ENCODE measurements at places on chromosomes 16 and 17. TPM values are rescaled to one million over a fixed set of nuclear protein-coding genes. Genes with fewer than 3 reads are reported as not detected.
A peak's percentile ranks its signal among the peaks of the same experiment; 100 is the strongest.

DNA sequence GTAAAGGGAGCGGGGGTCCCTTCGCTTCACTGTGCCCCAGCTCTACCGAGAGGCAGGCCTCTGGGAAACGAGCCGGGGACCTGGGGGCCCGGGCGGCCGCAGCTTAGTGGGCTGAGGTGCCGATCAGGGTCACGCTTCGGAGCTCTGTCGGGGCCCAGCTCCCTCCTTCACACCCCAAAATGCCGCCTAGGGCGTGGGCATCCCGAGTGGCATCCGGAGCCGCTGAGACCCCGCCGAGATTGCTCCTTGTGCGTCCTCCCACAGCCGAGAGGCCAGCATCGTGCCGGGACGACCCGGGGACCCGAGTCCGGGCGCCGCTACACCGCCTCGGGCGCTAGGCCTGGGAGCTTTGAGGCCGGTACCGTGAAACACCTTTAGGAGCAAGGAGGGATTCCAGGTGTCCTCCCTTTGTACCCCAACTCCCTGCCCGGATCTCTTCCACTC is 1.3 kb downstream of the SALL1 start:
- DNase-seq, result no peak

DNA sequence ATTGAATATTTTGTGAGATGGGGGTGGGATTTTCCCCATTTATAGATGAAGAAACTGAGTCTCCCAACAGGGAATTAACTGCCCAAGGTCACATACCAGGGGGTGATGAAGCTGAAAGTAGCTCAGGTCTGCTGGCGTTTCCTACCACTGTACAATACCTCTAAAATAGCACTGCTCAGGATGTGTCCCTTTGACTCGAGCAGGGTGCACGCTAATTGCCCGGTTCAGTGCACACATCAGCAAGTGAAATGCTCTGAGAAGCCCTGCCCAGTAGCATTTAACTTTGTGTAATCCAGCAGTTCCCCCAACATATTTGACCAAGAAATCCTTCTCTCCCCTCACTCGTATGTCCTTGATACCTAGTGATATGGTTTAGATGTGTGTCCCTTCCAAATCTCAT is 50.1 kb upstream of the DDX52 start:
- DNase-seq, result no peak

DNA sequence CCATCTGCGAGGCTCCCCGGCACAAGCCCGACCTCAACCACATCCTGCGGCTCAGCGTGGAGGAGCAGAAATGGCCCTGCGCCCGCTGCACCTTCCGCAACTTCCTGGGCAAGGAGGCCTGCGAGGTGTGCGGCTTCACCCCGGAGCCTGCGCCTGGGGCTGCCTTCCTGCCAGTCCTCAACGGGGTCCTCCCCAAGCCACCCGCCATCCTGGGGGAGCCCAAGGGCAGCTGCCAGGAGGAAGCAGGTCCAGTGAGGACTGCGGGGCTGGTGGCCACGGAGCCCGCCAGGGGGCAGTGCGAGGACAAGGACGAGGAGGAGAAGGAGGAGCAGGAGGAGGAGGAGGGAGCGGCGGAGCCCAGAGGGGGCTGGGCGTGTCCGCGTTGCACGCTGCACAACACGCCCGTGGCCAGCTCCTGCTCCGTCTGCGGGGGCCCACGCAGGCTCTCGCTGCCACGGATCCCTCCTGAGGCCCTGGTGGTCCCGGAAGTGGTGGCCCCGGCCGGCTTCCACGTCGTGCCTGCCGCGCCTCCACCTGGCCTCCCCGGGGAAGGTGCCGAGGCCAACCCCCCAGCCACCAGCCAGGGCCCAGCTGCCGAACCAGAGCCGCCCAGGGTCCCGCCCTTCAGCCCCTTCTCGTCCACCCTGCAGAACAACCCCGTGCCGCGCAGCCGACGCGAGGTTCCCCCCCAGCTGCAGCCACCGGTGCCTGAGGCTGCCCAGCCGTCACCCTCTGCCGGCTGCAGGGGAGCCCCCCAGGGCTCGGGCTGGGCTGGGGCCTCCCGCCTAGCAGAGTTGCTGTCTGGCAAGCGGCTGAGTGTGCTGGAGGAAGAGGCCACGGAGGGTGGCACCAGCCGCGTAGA is 13.1 kb upstream of the PRR35 start:
- DNase-seq, result peak; percentile 48

GRCh38 chr16:324451-325334 is 27.8 kb downstream of the AXIN1 start:
- peak; percentile 43 for DNase-seq

DNA sequence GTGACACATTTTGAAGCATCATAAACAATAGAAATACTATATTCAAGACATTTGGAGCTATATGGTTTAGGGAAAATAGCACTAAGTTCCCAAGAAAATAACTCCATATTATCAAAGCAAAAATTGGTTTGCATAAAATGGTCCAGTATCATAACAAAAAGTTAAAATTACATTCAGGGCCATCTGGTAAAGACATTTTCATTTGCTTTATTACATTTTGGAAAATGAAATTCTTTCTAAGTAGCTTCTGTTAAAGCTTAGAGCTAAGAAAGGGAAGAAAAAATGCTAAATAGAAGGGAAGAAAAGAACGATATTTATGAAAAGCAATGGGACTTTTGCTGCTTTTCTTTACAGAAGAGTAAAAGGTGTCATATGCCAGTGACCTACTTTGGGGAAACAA is 155.4 kb upstream of the GOT2 start:
- no peak for DNase-seq

DNA sequence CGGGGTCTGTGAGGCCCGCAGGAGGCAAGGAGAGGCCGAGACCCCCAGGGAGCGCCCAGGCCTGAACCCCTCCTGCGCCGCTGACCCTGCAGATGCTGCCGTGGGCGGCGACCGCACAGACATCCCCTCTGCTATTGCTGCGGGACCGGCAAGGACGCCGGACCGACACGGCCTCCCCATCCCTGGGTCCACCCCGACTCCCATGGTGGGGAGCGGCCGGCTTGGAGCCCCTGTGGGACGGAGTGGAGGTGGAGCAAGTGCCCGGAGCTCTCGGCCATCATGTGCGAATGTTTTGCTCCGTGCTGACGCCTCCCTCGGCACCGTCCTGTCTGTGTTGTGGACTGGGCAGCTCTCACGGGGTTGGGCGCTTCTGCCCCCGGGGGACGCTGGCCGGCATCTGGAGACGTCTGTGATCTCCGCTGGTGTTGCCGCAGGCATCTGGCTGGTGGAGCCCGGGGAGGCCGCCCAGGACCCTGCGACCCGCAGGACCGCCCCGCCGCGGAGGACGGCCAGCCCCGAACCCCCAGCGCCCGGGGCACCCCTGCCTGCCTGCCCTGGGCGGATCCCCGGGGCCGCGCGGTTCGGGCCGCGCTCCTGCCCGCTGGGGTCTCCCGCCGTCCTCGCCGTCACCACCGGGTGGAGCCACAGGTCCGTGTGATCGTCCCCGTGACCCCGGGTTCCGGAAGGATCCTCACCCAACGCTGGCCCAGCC is 12.8 kb upstream of the GNG13 start:
- DNase-seq, result peak; percentile 50

Gene CNGB1
- total RNA-seq, result not detected

Gene ZSWIM7
- total RNA-seq, result 7.2 TPM

Data from activated T-cell treated with anti-CD3 and anti-CD28 coated beads, Interleukin-2, amount 50 U/mL, for 4 hours (primary cell).